ENCODE measurements at places on chromosomes 7 and 10. TPM values are rescaled to one million over a fixed set of nuclear protein-coding genes. Genes with fewer than 3 reads are reported as not detected.

The TMEM176B gene
- total RNA-seq = not detected

The FAM25A gene
- not detected for total RNA-seq

The HTRA1 gene
- total RNA-seq = 232 TPM

The STEAP1 gene
- total RNA-seq = 32.2 TPM

The ADCYAP1R1 gene
- 0.19 TPM for total RNA-seq

The HABP2 gene
- 0.19 TPM for total RNA-seq

The VSIR gene
- 26.5 TPM for total RNA-seq

The SLC26A3 gene
- not detected for total RNA-seq

The PPP1R3A gene
- not detected for total RNA-seq

The CCL24 gene
- total RNA-seq = not detected

The INSYN2A gene
- under 0.01 TPM for total RNA-seq

The C10orf53 gene
- not detected for total RNA-seq

The GDF2 gene
- not detected for total RNA-seq

The CLEC2L gene
- not detected for total RNA-seq

The ZYX gene
- total RNA-seq = 18.0 TPM

The HOXA2 gene
- 0.28 TPM for total RNA-seq

The RNF32 gene
- 0.77 TPM for total RNA-seq

The PRTFDC1 gene
- total RNA-seq = 15.7 TPM

The HOXA9 gene
- not detected for total RNA-seq

The CDHR1 gene
- 0.19 TPM for total RNA-seq

The OR6V1 gene
- total RNA-seq = not detected

The ADCY1 gene
- total RNA-seq = 0.56 TPM

The NRCAM gene
- 2.3 TPM for total RNA-seq

The RHOBTB1 gene
- 22.6 TPM for total RNA-seq

The PAPSS2 gene
- 229 TPM for total RNA-seq

The TRPV6 gene
- not detected for total RNA-seq

The LRRC17 gene
- 147 TPM for total RNA-seq

The C10orf88 gene
- 11.9 TPM for total RNA-seq

The TAS2R4 gene
- 0.19 TPM for total RNA-seq

The GCK gene
- 0.38 TPM for total RNA-seq

The SRRM3 gene
- 0.56 TPM for total RNA-seq

The CDCA7L gene
- total RNA-seq = 32.1 TPM

The MSS51 gene
- 2.3 TPM for total RNA-seq

The MCM10 gene
- total RNA-seq = 1.4 TPM

The TLX1 gene
- total RNA-seq = not detected

The AGAP4 gene
- 3.4 TPM for total RNA-seq

The RAB19 gene
- total RNA-seq = not detected

The TBXAS1 gene
- total RNA-seq = 0.19 TPM

The GRID1 gene
- total RNA-seq = not detected

The ZCWPW1 gene
- 1.9 TPM for total RNA-seq

The SPDYE1 gene
- not detected for total RNA-seq

The SORBS1 gene
- 1.1 TPM for total RNA-seq

The HTR5A gene
- total RNA-seq = not detected

The HOXA3 gene
- total RNA-seq = under 0.01 TPM

The PBLD gene
- total RNA-seq = 7.3 TPM

The CTNNA3 gene
- under 0.01 TPM for total RNA-seq

The SLC35G1 gene
- total RNA-seq = 4.6 TPM

The SORCS1 gene
- not detected for total RNA-seq

The CRPPA gene
- total RNA-seq = 2.0 TPM

The MOGAT3 gene
- not detected for total RNA-seq

The RBP4 gene
- total RNA-seq = not detected

The CDNF gene
- 1.2 TPM for total RNA-seq

The FUOM gene
- 10.7 TPM for total RNA-seq

The PPIA gene
- total RNA-seq = 2,476 TPM

The LBX1 gene
- not detected for total RNA-seq

The ZNF503 gene
- 3.7 TPM for total RNA-seq

Measured in regular cardiac myocyte (primary cell).